Motor neuron (in vitro differentiated cells): ENCODE measurements at places on chromosomes 3 and 15. TPM values are rescaled to one million over a fixed set of nuclear protein-coding genes. Genes with fewer than 3 reads are reported as not detected.

The SLC2A2 gene
- not detected in 2 replicates for total RNA-seq

DNA sequence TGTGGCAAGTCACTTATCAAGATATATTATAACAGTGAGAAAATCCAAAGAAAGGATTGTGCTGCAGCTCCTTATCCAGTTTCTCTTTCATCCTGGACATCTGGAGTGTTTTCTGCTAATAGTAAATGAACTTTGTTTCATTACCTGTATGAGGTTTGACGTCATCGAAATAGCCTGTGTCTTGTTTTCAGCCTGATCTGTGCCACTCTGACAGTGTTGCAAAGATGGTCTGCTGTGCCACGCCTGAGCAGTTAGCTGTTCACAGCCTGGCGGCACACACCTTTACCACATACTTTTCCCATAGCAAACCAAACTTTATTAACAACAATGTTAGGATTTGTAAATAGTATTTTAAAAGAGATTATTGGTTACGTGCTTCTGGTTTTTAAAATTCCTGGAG lies 34.0 kb downstream of the YEATS2 start:
- no peak for ATAC-seq

DNA sequence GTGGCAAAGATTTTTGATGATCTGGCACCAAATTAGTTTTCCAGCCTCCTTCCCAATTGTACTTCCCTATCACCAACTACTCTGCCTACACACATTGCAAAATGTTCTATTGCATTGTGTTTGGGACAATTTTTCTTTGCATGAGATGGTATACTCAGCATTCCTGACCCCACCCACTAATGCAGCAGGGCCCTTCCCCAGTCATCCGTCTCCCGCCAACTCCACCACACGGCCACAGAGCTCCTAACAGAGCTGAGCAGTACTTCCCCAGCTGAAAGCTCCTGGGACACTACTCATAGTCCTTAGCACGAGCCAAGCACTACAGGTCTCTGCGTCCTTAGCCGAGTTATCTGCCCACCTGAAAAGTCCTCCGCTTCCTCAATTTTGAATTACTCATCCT lies 34.2 kb downstream of the TXNRD3 start:
- ATAC-seq, result no peak

DNA sequence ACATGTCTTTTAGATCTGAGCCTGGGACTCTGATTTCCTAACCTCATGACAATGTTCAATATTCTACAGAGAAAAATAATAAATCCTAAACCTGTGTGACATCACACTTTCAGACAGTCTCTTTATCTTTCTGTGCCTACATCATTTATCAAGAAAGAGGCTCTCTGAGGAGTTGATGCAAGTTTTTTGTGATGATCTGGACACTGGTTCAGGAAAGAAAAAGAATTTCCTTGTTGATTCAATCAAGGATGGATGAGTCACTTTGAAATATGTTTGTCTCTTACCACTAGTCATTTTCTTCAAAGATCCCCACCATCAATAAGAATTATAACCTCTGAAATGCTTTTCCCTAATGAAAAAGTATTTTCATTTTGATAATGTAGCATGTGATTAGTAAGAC lies 404.6 kb downstream of the WDR72 start:
- ATAC-seq, result no peak

- ATAC-seq, result peak; percentile 21
Observed at GRCh38 chr3:56796202-56796601, 5.5 kb downstream of the ARHGEF3 start.
